ENCODE measurements at places on chromosomes 7 and 10.

DNA sequence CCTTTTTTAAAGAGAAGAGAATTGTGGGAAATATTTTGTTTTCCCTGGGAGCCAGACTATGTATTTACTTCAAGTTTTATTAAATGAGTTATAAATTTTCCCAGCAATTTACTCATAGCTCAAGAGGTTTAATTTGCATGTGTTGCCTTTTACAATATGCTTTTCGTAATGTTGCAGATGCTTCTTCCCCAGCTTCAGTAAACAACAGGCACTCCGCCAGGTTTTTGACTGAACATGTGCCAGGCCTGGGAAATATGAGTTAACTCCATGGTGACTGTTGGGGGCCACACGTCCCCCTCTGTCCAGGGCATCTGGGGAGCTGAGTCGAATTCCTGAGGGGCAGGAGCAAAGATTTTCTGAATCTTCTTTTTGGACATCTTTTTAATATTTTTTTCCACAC lies 545.7 kb downstream of the LRMDA start:
- DNase-seq = no peak

GRCh38 chr10:71582019-71582418 lies 137.6 kb downstream of the C10orf105 start:
- peak; percentile 41 for DNase-seq

GRCh38 chr10:5291501-5292195 lies 73.1 kb upstream of the UCN3 start:
- DNase-seq = peak; percentile 79

GRCh38 chr7:45065031-45065995 lies 23.5 kb downstream of the NACAD start:
- DNase-seq = no peak

DNA sequence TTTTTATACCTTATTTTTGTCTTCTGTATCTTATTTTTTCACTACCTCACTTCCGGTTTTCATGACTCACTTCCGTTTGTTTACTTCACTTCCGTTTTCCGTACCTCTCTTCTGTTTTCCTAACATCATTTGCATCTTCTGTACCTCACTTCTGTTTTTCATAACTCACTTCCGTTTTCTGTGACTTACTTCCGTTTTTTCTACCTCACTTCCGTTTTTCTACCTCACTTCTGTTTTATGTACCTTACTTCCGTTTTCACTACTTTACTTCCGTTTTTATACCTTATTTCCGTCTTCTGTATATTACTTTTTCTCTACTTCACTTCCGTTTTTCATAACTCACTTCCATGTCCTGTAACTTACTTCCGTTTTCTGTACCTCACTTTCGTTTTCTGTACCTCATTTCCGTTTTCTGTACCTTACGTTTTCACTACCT lies 492.5 kb upstream of the AKR1E2 start:
- DNase-seq = no peak

DNA sequence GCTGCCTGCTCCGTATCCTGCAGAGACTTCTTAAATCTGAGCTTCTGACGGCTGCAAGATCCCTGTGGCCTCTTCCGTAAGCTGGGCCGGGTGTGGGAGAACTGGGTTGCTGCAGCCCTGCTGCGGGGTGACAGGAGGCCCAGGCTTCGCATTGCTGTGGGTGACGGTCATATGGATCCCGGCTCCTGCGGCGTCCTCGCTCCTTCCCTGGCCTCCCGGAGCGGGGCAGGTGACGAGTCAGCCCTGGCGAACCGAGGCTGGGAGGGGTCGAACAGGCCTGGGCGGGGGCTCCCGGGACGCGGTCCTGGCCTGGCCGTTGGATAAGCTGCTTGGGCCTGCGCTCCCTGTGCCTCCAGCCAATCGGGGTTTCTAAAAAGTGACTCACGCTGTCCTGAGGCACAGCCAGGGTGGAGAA lies 7.8 kb upstream of the UBE2D1 start:
- DNase-seq = peak; percentile 47

DNA sequence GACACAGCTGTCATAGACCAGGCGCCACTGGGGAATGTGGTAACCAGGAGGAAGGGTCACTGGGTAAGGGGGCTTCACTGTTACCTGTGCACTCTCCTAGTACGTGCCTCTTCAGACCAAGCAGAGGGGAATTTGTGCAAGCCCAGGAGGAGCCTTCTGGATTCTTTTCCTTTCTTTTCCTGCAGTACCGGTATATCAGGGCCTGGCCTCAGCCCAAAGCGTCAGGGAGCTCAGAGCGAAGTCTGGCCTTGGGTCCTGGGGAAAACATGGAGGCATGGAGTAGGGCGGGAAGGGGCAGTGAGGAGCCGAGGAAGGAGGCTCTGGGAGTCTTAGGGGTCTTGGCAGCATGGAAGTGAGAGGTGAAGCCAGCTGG lies 133.6 kb upstream of the GDF10 start:
- DNase-seq = no peak

DNA sequence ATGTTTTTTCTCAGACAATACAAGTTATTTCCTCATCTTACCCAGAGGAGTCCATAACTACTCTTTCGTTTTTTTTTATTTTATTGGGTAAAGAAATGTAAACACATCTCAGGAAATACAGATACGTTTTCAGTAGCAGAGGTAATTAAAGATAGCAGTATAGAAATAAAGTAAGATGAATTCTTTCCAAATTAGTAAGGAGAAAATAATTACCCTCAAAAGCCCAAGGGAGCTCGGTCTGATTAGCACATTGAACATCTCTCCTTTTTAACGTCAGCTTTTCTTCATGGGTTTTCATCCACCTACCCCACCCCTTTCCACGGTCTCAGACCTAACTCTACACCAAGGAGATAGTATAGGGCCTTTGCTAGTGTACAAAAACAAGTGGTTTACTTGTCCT lies 294.2 kb downstream of the GRID1 start:
- DNase-seq = no peak

DNA sequence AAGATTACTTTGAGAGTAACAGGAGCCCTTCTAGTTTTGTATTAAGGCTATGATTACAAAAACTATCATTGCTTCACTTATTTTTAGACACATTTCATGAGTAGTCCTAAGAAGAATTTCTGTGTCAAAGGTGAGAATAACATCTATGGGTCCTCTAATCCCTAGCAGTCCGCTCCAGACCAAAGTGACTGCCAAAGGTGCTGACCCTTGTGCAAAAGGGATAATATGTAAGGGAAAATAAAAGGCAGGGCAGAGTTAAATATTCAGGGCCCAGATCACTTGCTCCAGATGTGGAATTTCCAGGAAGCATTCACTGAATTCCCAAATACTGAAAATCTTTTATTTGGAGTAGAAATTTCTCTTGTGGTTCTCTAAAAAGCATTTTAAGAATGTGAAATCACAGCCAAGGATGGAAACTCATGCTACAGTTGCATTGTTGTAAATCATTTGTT lies 29.3 kb downstream of the RHOBTB1 start:
- peak; percentile 97 for DNase-seq

Data from fibroblast of skin of scalp (primary cell).